ENCODE measurements at places on chromosomes 4 and X.
A peak's percentile ranks its signal among the peaks of the same experiment; 100 is the strongest.

GRCh38 chr4:93319041-93319440 lies 509.5 kb upstream of the ATOH1 start:
- no peak for DNase-seq

GRCh38 chrX:13121020-13121555 lies 76.7 kb upstream of the FAM9C start:
- DNase-seq = no peak

GRCh38 chr4:45647823-45648222 lies 476.0 kb downstream of the GABRG1 start:
- no peak for DNase-seq

DNA sequence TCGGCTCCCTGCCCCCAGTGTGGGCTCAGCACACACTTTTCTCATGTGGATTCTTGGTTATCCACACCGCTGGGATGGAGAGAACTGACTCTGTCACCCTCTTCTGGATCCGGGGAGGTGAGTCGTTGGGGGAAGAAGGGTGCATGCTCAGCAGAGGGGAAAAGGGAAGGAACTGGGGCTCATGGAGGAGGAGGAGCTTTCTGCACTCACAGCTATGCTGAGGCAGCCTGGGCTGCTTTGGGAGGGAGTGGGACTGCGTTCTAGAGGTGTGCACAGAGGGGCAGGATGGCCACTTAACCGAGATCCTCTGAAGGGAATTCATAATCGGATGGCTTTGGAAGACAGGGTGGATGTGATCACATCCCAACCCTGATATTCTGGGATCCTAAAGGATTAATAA lies 51.6 kb downstream of the RTL5 start:
- no peak for DNase-seq

DNA sequence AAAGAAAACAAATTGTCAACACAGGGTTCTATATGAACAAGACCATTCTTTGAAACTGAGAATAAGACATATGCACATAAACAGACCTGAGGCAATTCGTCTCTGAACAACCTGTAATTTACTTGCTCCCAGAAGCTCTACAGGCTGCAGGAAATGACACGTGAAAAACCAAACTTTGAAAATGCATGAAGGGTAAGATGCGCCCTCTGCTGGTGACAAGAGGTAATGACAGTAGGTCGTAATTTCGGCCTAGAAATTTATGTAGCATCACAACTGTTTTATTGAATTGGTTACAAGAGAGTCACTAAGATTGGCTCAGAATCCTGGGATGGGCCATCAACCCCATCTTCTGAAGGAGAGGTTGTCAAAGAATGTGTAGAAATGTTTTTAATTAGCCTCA lies 276.5 kb downstream of the PPP4R3C start:
- no peak for DNase-seq

DNA sequence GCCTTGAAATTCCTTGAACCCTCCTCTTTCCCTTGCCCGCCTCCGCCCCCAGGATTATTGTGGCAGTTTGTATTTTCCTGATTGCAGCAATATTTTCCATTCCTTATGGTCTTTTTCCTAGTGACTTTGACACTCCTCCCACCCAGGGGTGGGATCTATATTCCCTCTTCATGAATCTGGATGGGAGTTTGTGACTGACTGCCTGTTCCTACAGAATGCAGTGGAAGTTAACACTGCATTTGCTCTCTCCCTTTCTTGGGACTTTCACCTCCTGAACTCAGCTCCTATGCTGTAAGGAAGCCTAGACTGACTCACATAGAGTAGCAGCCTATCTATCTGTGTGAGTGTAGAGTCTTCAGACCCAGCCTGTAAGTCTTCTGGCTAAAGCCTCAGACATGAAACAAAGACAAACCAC lies 2.2 kb downstream of the FUNDC2 start:
- DNase-seq = no peak

DNA sequence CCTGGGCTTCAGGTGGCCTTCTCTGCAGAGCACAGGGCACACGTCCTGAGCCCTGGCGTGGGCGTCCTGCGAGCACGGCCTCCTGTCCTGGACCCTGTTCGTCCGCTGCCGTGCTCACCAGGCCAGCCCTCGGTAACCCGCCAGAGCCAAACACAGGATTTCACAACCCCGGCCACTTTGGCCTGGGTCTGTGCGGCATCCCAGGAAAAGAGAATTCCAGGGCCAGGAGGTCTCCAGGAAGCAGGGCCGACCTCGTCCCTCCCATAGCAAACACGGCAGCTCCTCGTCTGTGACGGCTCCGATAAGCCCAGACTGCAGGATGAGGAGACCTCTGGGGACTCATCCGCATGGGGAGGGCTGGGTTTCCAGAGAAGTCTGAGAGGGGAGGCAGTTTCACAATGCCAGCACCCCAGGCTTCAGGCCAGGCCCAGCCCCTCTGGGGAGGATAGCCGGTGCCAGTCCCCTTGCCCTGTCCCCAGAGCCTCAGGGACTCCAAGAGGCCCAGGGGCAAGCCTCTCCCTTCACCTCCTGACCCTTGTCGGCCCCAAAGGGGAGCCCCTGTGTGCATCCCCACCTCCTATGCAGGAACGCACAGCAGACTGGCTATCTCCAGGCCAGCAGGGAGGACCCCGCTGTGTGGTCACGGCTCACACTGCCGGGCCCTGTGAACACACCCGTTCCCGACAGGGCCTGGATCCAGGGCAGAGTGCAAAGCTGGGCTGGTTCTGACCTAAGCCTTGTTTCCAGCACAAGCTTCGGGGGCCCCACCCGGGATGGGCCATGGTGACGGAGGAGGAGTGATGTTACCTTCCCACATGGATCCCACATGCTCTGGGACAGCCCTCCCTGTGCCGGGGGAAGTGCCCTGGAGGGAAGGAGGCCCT lies 22.3 kb upstream of the HTRA3 start:
- DNase-seq = no peak

GRCh38 chrX:125210146-125210545 lies 109.5 kb upstream of the TEX13C start:
- no peak for DNase-seq

DNA sequence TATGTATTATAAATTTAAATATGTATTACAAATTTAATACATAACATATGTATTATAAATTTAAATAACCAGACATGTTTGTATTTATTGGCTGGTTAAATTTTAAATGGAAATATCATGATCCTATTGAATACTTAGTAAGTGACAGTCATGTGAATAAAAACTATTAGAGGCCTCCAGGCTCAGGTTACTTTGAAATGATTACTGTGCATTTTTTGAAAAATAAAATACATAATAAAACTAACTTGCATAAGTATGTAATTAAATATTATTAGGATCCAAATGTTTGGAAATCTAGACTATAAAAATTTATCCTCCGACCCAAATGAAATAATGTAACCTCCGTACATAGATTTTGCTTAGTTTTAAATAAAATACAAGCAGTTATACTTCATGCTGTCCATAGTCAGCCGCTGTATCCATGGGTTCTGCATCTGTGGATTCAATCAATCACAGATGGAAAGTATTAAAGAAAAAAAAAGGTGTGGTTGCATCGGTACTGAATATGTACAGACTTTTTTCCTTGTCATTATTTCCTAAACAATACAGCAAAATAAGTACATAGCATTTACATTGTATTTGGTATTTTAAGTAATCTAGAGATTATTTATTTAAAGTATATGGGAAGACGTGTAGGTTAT lies 140.7 kb downstream of the WDFY3 start:
- DNase-seq = no peak

DNA sequence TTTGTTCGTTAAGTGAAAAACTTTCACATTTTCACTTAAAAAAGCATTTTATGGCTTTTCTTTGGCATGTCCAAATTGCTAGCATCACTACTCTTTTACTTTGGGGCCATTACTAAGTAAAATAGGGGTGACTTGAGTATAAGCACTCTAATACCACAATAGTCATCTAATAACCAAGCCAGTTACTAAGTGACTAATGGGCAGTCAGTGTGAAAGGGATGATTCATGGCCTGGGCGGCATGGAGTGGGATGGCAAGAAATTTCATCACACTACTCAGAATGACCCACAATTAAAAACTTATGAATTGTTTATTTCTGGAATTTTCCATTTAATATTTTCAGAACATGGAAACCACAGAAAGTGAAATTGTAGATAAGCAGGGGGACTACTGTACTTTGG lies 60.9 kb downstream of the BMP15 start:
- no peak for DNase-seq

DNA sequence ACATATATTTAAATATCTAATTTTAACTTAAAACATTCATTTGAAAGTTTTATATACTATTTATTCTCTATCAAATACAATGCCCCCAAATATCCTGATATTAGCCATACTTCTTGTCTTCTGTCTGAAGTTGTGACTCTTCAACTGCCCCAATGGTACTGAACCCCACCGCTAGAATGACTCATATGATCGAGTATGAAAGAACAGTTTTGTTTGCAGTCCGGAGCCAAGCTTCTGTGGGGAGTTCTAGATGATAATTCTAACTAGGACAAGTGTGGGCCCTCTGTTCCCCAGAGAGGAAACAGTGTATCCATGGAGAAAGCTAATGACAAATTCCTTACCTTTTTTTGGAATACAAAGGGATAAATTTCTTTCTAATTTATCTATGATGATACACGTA lies 24.7 kb upstream of the CT47A1 start:
- no peak for DNase-seq

GRCh38 chr4:185868983-185869382 lies 57.0 kb upstream of the SORBS2 start:
- no peak for DNase-seq

DNA sequence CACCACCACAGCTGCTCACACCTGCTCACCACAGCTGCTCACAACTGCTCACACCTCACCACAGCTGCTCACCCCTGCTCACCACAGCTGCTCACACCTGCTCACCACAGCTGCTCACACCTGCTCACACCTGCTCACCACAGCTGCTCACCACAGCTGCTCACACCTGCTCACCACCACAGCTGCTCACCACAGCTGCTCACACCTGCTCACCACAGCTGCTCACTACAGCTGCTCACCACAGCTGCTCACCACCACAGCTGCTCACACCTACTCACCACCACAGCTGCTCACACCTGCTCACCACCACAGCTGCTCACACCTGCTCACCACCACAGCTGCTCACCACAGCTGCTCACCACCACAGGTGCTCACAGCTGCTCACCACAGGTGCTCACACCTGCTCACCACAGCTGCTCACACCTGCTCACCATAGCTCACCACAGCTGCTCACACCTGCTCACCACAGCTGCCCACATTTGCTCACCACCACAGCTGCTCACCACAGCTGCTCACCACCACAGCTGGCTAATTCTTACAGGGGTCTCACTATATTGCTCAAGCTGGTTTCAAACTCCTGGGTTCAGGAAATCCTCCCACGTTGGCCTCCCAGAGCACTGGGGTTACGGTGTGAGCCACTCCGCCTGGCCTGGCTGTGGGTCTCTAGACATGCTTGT lies 30.4 kb upstream of the CPLX1 start:
- peak; percentile 10 for DNase-seq

DNA sequence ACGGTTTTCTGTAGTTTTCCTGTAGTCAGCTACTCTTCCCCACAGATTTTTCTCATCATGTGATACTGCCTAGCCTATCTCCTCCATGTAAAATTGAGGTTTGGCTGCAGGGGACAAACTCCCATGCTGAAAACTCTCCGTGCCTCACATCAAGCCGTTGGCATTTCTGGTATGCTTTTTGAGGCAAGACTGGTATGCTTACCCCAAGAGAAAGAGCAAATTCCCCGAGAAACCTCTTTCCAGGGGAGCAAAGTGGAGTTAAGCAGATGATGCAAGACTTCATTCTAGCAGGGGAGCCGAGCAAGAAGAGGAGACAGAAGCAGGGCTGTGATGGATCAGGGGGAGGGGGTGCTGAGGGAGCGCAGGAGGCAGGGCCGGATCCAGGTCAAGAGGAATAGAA lies 4.8 kb downstream of the SOWAHD start:
- no peak for DNase-seq

DNA sequence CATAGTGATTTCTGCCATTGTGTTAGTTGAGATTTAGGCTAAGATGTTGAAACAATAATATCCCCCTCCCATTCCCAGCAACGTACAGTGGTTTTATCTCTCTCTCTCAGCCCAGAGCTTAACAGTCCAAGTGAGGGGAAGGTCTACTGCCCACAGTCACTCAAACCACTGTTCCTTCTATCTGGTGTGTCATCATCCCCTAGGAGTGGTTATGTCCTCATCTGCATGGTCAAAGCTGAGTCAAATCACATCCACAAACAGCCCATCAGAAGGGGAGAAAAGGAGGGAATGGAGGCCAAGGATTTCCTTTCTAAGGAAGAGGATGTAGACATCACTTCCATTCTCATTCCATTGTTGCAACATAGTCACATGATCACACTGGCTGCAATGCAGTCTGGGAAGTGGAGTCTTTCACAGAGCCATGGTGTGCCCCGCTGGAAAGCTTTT lies 42.8 kb upstream of the CHRNA9 start:
- DNase-seq = no peak

DNA sequence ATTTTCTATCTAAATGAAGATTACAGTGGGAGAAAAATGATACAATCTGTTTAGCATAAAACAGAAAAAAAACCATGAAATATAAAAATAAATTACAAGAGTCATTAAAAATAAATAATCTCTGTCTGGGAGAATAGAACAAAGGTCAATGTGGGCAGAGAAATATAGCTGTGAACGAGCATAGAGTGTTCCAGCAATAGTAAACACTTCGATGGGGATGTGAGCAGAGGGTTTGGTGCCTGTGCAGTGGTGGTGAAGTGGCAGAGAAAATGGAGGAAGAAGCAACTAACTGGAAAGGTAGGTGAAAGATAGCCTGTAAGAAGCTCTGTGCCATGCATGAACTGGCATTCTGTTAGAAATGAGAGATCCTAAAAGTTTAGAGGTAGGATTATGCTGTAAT lies 64.9 kb downstream of the ANKRD50 start:
- DNase-seq = no peak

DNA sequence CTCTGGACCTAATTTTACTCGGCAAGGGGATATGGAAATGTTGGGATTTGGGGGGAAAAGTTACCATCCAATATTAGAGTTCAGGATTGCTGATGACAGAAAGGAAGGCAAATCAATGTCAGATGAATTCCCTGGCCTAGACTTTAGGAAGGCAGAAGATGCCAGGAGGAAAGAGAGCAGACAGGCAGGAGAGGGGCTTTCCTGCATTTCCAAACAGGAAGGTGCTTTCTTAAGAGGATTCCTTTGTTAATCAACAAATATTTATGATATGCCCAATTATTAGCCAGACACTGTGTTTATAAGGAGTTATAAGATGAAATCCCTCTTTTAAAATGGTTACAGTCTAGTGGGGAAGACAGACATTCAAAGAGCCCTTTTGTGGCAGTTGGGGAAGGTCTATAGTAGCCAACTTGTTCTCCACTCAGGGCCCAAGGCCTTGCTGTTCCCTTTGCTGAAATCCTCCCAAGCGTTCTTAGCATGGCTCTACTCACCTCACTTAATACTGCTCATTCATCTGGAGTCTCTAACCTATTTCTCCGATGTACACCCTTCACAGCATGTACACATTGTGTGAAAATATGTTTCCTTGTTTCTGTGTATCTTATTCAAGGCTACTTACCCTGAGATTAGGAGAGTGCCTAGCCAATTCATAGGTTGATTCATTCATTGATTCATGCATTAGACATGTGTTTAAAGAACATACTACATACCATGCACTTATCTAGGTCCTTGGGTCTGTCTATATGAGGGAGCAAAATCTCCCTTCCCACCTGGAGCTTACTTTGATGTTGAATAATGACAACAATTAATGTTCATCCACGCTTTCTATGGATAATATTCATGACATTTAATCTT lies 5.3 kb downstream of the IGFBP7 start:
- no peak for DNase-seq
